ENCODE measurements at places on chromosomes 7 and 10.

DNA sequence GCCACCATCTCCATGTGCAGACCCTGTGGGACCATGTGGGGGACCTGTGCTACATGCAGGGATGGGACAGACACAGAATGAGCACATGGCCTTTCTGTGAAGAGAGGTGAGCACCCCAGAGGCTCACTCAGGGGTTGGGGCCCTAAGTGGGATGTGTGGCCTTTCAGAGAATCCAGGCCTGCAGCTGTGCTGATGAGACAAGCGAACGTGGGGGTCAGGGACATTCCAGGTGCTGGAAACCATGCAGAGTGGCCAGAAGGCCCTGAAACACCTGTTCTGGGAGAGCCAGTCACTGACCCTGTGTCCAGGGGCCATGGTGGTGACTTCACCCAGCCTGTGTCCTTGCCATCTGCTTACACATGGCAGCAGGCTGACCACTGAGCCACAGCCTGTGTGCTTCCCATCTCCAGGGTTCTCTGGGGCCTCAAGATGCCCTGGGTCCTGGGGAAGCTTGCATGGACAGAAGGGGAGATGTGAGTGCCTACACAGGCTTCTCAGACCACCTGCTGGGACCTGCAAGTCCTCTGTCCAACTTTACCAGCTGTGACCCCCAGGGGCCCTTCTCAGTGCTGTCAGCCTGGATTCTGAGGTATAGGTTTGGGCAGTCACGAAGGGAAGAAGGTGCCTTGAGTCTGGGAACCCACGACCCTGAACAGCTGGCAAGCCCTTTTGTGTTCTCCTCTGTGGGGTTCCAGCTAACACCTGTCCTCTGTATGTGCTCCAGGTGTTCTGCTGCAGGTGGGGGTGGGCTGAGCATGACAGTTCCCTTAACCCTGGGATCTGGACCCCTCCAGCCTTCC is 17.6 kb downstream of the RAMP3 start:
- no peaks in the 10 kb centered on the region for H3K27me3 ChIP-seq
- DNase-seq, result no peak
- no peak overlapping the region for H3K4me3 ChIP-seq
- H3K36me3 ChIP-seq, result no peaks in the 10 kb centered on the region

DNA sequence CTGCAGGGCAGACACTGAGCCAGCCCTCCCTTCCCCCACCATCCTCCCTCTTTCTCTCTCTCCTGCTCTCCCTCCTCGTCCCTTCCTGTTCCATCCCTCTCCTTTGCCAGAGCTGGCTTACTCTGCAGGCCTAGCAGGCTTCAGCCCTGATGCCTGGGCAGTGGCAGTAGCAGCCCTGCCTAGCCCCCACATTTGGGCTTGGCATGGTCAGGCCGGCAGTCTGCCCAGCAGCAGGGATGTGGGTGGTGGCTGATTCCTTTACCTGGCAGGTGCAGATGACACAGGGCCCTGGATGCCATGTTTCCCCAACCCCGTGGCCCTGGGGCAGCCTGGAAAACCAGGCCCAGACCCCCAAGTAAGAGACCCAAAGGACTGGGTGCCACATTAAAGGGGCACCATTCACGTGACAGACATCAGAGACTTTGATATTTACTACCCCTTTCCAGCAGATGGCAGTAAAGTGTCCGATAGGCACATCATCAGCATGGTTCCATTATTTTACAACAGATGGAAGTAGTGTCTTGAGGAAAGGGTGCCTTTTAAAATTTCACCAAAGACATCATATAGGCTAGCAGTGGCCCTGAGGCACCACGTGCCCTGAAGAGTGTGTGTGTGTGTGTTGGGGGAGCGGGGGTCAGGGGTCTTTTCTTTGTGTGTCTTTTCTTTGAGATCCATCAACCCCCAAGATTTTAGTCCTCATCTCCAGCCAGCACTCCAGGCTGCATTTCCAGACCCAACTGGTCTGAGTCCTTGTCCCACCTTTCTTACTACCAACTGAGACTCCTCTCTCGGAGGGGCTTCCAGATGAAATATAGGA is 5.9 kb downstream of the KCP start:
- H3K27me3 ChIP-seq, result no peaks in the 10 kb centered on the region
- no peak overlapping the region for H3K27ac ChIP-seq
- DNase-seq, result peak; percentile 58

GRCh38 chr10:43252783-43253341 is 14.0 kb downstream of the RASGEF1A start:
- no peaks in the 10 kb centered on the region for H3K36me3 ChIP-seq
- no peak overlapping the region for H3K27ac ChIP-seq
- H3K4me3 ChIP-seq, result no peak overlapping the region
- no peaks in the 10 kb centered on the region for H3K4me1 ChIP-seq
- H3K27me3 ChIP-seq, result no peaks in the 10 kb centered on the region

DNA sequence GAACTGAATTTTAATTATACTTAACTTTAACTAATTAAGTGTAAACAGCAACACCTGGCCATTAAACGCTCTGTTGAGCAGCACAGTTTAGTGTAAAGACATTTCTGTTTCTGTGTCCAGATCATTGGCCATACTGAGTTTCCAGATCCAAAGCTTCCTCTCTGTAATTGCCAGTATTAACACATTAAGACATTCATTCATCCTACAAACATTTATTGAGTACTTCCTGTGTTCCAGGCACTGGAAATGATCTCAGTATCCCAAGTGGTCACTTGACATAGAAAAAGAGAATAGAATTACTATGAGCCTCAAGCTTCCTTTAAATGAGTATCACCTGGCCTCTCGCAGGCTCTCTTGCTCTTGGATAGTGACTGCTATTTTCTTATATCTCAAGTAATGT is 618.1 kb downstream of the SORCS3 start:
- no peaks in the 10 kb centered on the region for H3K36me3 ChIP-seq
- no peak overlapping the region for H3K4me3 ChIP-seq
- no peak for DNase-seq
- no peaks in the 10 kb centered on the region for H3K4me1 ChIP-seq
- no peaks in the 10 kb centered on the region for H3K27me3 ChIP-seq
- no peak overlapping the region for H3K27ac ChIP-seq

DNA sequence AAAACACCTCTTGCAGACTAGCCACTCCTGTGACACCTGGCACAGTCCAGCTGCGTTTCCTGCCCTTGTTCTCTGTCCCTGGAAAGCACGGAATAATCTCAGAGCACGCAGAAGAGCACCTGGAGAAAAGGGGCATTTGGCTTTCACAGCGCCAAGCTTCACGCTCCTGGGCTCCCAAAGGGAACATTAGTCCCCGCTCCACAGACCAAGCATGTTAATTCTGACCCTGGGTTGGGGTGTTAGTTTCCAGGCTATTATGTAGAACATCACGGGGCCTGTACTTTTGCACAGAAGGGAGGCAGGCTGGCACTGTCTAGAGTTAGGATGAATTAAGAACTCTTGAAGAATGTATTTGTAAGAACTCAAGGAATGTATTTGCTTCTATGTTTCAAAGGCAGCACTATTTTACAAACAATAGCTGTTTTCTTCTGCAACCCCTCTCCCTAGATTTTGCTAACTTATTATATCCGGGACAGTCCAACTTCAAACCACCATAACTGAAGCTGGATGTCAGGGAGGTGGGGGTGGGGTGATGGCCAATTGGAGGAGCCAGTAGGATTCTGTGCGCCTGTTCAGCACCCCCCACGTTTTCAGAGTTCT is 62.2 kb upstream of the TRIM8 start:
- H3K4me3 ChIP-seq, result no peak overlapping the region
- H3K4me1 ChIP-seq, result no peaks in the 10 kb centered on the region
- DNase-seq, result no peak
- no peak overlapping the region for H3K27ac ChIP-seq

DNA sequence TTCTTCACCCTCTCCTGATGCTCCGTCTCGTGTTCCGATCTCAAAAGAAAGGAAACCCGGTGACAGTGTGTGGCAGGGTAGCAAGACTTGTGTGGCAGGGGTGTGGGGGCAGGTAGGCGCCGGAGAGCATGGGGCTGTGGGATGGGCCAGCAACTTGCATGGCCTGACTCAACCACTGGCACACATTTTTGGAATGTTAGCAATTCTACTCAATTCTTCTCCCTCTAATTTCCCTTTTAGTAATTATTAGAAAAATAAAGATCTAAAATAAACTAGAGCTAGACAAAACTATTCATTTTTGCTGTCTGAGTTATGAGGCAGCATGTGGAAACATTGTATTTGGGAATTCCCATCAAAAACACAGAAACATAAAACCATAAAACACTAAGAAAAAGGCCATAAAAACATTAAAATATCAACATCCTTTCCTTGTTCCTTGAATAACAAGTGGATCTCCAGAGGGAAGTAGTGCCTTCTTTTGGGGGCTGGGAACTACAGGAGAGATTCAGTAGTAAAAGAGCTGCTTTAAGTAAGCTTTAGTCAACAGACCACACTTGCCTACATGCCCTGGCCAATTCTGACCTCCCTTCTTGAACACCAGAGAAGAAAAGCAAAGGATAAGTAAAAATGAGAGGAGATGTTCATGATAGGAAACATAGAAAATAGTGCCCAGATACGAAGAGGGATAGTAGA is 21.8 kb downstream of the SEMA3C start:
- H3K27ac ChIP-seq, result no peak overlapping the region
- H3K27me3 ChIP-seq, result no peaks in the 10 kb centered on the region
- H3K36me3 ChIP-seq, result no peaks in the 10 kb centered on the region
- DNase-seq, result no peak
- H3K4me1 ChIP-seq, result no peaks in the 10 kb centered on the region

- H3K4me3 ChIP-seq, result no peak overlapping the region
- no peaks in the 10 kb centered on the region for H3K27me3 ChIP-seq
- no peaks in the 10 kb centered on the region for H3K36me3 ChIP-seq
- no peaks in the 10 kb centered on the region for H3K4me1 ChIP-seq
Measured at GRCh38 chr10:90709727-90710126, 148.1 kb downstream of the HTR7 start.
